ENCODE measurements at places on chromosomes 13 and 19.
A peak's percentile ranks its signal among the peaks of the same experiment; 100 is the strongest.

DNA sequence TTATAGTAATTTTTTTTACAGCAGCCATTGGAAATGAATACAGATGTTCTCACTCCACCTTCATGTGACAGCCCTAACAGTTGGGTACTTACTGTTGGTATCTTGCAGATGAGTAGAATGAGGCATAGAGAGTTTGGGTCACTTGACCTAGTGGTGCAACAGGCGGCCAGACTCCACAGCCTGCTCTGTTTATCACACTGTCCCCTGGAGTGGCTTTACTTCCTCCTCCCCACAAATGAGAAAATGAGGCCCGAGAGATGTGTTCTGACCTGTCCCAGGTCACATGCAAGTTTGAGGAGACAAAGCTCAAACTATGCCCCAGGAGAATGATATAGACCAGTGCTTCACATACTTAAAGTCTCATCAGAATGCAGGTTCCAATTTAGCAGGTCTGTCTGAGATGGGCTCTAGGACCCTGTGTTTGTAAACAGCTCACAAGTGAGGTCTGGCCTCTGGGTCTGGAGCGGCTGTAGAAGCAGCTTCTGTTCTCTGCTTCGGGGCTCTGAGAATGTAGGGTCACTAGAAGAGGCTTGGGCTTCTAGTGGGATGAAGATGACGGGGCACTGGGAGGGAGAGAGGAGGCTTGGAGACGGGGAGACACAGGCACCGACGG lies 37.4 kb upstream of the RCBTB2 start:
- no peak for DNase-seq

DNA sequence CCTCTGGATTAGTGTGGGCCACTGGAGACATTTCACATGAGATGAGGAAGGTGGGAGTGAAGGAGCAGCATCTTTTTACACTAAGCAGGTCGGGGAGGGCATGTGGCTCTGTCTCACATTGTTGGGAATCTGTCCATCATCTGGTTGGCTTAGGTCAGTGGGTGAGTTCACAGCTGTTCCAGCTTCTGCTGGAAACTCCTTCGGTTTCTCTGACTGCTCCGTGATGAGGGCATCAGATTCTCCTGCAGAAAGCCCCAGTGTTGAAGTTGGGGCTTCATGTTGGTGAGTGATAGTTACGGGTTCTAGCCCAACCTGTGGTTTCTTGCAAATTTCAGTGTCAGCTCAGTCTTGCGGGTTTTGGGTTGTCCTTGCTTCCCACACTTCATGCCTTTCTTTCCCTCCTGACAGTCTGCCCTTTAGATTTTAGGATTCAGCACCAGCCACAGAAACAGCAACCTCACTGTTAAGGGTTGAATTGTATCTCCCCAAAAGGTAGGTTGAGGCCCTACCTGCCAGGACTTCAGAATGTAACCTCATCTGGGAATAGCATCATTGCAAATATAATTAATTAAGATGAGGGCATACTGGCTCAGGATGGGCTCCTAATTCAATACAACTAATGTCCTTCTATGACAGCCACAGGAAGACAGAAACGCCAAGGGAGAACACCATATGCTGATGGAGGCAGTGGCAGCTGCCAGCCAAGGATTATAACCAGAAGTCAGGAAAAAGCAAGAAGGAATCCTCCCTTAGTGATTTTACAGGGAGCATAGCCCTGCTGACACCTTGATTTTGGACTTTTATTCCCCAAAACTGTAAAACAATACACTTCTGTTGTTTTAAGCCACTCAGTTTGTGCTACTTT lies 7.6 kb upstream of the ALOX5AP start:
- no peak for DNase-seq

GRCh38 chr19:3284759-3285646 lies 60.5 kb downstream of the CELF5 start:
- peak; percentile 94 for DNase-seq

- no peak for DNase-seq
Measured at GRCh38 chr19:2274185-2274711, 7.7 kb downstream of the PEAK3 start.

- no peak for DNase-seq
Measured at GRCh38 chr19:39112338-39112890, 13.2 kb upstream of the PAK4 start.

DNA sequence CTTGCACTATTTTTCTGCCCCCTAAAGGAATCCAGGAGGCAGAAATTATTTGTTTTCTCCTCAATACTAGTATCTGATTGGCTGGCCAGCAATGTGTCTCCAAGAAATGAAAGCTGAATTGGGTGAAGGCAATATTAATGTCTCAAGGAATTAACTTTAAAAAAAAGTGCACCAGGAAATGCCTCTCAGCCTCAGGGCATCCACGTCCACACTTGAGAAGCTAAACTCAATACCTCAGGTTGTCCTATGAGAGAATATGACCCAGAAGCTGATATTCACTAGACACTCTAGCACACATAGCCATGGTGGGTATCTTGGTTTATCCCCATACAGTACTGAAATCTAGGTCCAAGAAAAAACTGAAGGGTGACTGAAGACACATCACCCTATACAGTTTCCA lies 2.1 kb downstream of the ZNF91 start:
- no peak for DNase-seq

DNA sequence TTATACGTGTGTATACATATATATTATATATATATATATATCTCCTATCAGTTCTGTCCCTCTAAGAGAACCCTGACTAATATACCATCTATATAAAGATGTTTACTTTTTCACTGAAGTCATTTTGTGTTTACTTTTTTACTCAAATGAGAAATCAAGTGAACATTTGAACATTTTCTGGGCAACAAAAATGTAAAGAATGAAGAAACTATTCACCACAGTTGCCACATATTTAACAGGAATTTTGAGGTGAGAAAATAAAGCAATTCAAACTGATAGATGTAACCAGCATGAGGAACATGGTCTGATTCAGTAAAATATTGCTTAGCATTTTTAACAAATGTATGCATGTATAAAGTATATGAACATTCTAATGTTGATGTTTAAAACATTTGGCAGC lies 299.2 kb upstream of the KLHL1 start:
- DNase-seq = no peak

- DNase-seq = no peak
Measured at GRCh38 chr13:100988921-100989320, 314.3 kb upstream of the TMTC4 start.

- DNase-seq = no peak
Measured at GRCh38 chr19:2477141-2477710, 1.3 kb downstream of the GADD45B start.

GRCh38 chr13:25682276-25682675 lies 310.5 kb downstream of the ATP8A2 start:
- no peak for DNase-seq

DNA sequence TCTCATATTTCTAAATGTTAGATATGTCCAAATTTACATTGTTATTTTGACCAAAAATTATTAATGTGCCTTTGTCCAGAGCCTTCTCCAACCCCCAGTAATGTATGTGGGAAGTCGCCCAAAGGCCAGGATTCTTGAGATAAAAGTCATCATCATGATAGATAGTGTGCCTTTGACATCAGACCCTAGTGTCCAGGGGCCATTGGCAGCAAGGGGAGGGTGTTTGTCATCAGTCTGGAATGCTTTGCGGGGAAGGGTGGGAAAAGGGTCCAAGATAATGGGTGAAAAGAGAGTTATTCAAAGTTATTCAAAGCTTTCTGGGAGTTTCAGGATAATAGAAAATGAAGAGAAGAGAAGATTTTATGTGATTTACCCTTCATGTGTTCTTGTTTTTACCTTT lies 909.5 kb upstream of the GPC6 start:
- no peak for DNase-seq

DNA sequence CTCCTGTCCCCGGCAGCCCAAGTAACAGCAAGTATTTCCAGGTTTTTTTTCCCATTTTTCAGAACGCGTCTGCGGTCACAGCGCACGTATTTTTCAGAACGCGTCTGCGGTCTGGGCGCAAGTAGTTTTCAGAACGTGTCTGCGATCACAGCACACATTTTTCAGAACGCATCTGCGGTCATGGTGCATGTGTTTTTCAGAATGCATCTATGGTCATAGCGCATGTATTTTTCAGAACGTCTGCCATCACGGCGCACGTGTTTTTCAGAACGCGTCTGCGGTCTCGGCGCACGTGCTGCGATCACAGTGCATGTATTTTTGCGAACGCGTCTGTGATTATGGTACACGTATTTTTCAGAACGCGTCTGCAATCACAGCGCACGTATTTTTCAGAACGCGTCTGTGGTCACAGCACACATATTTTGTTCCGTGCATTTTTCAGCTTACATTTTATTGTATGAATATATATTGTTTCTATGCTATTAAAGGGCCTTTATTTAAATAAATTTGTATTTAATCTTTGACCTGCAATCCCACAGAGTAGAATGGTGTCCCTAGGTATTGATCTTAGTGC lies 19.7 kb downstream of the ATP4B start:
- no peak for DNase-seq

- DNase-seq = no peak
Measured at GRCh38 chr19:32387701-32388392, 17.7 kb upstream of the DPY19L3 start.

DNA sequence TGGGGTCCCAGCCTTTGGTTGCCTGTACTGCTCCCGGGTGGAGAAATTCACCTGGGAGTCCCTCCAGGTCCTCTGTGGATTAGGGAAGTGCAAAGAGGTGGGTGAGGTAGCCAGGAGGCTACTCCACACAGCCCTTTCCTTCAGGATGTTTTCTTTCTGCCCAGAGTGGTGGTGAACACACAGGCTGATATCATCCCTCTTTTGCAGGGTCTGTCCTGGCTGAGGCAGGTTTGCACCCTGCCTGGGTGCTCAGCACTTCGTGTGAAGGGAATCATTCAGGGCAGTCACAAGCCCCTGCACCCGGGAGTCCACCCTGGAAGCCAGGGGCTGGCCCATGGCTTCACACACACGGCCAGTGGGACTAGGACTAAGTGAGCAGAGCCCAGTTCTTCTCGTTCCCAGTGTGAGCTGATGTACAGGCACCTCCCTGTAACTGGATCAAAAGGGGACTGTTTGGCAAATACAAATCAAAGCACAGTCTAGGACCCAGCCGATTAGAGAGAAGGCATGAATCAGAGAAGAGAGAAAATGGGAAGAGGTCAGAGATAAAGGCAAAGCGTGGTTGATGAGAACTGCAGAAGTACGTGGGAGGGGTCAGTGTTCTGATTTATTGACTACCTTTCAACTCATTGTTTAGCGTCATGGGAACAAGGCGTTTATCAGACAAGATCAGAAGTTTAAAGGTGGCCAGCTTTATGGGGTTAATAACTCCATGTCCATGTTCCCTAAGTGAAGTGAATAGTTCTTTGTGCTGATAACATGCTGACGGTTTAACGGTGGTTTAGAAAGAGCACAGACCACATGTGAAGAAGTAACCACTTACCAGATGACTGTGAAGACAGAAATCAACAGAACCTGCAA lies 30.4 kb upstream of the SPATA13 start:
- no peak for DNase-seq

GRCh38 chr19:31066385-31066784 lies 282.9 kb downstream of the TSHZ3 start:
- DNase-seq = no peak

GRCh38 chr13:23787464-23787863 lies 101.7 kb downstream of the MIPEP start:
- no peak for DNase-seq

DNA sequence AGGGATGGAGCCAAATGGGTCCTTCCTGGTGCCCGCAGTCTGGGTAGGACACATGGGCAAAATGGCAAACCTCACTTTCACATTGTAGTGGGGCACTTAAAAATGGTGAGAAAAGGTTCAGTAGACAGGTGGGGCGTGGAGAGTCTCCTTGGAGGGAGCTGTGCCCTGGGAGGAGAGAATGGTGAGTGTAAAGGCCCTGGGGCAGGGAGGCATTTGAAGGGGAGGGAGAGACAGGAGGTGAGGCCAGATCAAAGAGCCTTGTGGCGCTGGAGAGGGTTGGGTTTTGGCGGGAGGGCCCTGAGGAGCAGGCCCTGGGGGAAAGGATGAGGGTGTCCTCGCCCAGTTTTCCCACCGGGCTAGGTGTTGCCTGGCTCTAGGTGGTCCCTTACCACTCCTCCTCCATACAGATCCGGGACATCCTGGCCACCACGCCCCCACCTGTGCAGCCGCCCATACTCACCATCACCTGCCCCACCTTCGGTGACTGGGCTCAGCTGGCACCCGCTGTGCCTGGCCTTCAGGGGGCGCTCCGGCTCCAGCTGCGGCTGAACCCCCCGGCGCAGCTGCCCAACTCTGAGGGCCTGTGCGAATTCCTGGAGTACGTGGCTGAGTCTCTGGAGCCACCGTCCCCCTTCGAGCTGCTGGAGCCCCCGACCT lies 6.3 kb downstream of the MAP1S start:
- DNase-seq = no peak

DNA sequence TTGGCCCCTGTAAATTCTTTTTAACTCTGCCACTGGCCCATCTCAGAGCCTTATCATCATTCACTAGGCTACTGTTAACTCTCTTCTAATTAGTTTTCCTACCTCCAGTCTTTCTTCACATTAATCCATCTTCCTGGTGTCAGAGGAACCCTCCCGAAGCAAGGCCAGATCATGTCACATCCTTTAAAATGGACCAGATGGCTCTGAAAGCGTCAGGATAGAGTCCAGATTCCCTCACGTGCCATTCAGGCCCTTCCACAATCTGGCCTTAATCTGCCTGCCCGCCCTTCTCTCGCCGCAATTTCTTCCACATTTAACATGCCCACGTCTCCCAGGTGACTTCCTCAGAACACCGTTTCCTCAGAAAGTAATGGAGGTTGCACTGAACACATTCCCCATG lies 86.5 kb downstream of the RFC3 start:
- DNase-seq = no peak

GRCh38 chr13:39571502-39572092 lies 31.4 kb downstream of the LHFPL6 start:
- no peak for DNase-seq

- peak; percentile 23 for DNase-seq
Measured at GRCh38 chr19:40578442-40578908, 1.8 kb downstream of the SHKBP1 start.

DNA sequence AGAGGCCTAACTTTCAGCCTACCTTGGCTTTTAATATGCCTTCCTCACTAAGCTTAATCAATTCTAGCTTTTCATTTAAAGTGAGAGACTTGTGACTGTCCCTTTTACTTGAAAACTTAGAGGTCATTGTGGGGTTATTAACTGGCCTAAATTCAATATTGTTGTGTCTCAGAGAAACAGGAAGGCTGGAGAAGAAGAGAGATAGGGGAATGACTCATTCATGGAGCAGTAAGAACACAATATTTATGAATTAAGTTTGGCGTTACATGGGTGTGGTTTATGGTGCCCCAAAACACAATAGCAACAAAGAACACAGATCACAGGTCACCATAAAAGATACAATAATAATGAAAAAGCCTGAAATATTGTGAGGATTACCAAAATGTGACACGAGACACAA lies 612.1 kb downstream of the TBC1D4 start:
- no peak for DNase-seq

- DNase-seq = no peak
Measured at GRCh38 chr19:2462635-2463421, 6.1 kb upstream of the LMNB2 start.

- DNase-seq = no peak
Measured at GRCh38 chr13:110311443-110312338, 4.6 kb downstream of the COL4A2 start.

- no peak for DNase-seq
Measured at GRCh38 chr19:7067716-7068115, 1.8 kb upstream of the ZNF557 start.

- DNase-seq = no peak
Measured at GRCh38 chr19:11073568-11073967, 15.7 kb upstream of the LDLR start.

- DNase-seq = no peak
Measured at GRCh38 chr19:811506-812048, 10.2 kb downstream of the PLPPR3 start.

Measured in activated naive CD4-positive, alpha-beta T cell treated with anti-CD3 and anti-CD28 coated beads for 36 hours (primary cell).